ENCODE measurements at places on chromosomes 7 and 10.

GRCh38 chr10:60130130-60130579 is 223.8 kb upstream of the CCDC6 start:
- DNase-seq = peak; percentile 6

- no peak for DNase-seq
Observed at GRCh38 chr10:90161-90560, 41.1 kb upstream of the TUBB8 start.

- no peak for DNase-seq
Observed at GRCh38 chr7:103810112-103810744, 179.2 kb downstream of the RELN start.

GRCh38 chr7:4616116-4616515 is 66.0 kb upstream of the FOXK1 start:
- no peak for DNase-seq

GRCh38 chr10:8182806-8183205 is 128.3 kb downstream of the GATA3 start:
- no peak for DNase-seq

DNA sequence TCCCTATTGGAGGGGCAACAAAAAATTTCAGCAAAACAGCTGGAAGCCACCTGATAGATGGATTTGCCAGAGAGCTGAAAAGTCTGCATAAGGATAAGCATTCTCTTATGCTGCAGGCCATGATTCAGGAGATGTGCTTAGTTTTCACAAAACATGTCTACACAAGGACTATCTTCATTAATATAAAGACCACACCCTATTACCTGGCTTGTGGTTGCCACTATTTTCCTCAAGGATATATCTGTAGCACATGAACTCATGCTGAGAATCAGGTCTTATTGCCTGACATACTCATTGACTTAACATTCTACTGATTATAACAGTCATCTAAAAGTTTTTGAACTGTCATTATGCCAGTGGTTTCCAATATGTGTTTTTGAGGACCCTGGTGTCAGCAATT is 7.1 kb upstream of the COL17A1 start:
- no peak for DNase-seq

GRCh38 chr7:15836651-15837050 is 150.2 kb upstream of the MEOX2 start:
- no peak for DNase-seq

DNA sequence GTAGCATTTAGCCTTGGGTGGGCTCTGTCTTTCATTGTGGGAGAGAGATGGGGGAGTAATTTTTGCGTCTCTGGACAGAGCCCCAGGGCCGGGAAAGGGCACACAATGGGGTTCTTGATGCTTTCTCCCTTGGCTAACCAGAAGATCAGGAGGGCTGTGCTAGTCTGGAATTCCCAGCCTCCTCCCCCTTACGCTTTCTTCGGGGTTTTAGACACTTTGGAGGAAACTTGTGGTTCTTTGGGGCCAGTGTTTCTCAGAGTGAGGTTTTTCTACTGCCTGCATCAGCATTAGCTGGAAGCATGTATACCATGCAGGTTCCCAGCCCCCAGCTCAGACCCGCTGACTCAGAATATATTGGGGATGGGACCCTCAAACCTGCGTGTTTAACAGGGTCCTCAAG is 7.0 kb downstream of the NEURL1 start:
- no peak for DNase-seq

DNA sequence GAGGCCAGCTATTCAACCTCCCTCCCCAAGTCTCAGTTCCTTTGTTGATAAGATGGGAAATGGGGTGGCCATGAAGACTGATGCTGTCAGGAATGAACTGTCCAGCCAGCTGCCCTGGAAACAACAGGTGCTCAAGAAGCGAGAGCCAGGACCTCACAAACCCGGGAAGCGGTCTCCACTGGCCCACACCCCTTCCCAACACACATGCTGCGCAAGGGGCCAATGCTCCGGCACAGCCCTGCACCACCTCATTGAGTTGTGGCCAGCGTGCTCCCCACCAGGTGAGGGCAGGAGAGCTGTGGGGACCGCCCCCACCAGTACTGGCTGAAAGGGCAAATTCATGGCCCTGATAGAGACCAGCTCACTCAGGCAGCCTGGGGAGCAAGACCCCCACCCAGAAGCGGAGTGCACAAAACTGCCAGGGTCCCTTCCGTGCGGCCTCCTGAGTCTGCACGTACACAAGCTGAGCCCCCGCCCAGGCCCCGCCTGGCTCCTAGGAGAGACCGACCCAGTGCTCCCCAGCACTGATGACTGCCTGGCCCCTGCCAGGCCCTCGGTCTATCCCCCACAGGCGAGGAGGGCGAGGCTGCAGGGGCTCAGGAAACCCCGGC is 216.6 kb downstream of the MAD1L1 start:
- DNase-seq = no peak

DNA sequence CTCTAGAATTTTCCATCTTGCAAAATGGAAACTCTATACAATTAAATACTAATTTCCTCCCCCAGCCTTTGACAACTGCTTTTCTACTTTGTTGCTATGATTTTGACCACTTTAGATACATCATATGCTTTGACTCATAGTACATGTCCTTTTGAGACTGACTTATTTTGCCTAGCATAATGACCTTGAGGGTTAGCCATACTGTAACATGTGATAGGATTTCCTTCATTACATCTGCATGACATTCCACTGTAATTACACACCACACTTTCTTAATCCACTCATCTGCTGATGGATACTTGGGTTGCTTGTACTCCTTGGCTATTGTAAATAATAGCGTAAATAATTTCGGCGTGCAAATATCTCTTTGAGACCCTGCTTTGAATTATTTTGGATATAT is 127.7 kb downstream of the JAZF1 start:
- DNase-seq = no peak

- DNase-seq = peak; percentile 40
Observed at GRCh38 chr7:141844256-141844655, 3.0 kb upstream of the PRSS37 start.

DNA sequence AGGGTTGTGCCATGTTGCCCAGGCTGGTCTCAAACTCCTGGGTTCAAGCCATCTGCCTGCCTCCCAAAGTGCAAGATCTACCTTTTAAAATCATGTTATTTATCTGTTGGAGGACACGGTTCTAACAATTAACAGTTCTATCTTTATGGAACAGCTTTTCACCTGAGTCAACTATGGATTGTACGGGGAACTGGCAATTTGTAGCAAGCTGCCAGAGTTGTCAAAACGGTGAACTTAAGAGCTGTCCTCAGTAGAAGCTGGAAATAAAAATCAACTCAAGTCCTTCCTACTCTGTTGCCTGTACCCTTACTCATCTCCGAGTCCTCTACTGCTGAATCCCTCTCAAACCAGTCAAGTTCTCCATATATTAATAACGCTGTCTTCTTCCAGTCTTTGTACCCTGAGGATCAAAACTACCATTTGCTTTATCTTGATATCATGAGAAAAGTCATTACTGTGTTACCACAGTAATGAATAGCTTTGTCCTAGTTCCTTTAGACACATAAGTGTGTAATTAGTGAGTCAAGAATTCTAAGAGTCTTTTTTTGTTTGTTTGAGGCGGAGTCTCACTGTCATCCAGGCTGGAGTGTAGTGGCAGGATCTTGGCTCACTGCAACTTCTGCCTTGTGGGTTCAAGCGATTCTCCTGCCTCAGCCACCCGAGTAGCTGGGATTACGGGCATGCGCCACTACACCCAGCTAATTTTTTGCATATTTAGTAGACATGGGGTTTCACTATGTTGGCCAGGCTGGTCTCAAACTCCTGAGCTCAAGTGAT is 28.2 kb downstream of the HBP1 start:
- no peak for DNase-seq

DNA sequence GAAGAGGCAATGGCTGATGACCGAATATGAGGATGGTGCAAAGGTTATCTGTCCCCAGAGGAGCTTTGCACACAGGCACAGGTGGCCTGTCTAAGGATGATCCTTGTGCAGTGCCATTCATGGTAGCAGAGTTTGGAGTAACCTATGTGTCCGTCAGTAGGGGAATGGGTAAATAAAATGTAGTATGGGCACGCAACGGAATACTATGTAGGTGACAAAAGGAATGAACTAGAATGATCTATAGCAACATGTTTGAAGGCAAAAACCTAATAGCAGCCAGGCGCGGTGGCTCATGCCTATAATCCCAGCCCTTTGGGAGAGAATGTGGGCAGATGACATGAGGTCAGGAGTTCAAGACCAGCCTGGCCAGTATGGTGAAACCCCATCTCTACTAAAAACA is 41.6 kb upstream of the ECHDC3 start:
- no peak for DNase-seq

- DNase-seq = no peak
Observed at GRCh38 chr7:104820836-104821535, 193.0 kb upstream of the KMT2E start.

DNA sequence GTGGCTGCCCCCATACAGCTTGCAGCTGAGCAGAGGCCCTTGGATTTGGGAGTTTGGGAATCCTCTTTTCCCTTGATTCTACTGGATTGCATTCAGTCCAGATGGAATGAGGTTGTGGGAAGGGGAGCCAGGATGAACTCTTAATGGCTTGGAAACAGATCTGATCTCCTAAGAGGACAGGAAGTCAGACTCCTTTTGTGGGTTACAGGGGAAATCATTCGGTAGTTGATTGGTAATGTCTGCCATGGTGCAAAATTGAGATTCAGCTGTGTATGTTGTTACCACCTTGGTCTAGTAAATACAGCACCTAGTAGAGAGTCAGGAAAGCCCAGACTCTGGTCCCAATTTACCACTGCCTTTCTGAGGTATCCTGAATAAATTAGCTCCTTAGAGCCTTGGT is 144.2 kb upstream of the TNRC18 start:
- no peak for DNase-seq

DNA sequence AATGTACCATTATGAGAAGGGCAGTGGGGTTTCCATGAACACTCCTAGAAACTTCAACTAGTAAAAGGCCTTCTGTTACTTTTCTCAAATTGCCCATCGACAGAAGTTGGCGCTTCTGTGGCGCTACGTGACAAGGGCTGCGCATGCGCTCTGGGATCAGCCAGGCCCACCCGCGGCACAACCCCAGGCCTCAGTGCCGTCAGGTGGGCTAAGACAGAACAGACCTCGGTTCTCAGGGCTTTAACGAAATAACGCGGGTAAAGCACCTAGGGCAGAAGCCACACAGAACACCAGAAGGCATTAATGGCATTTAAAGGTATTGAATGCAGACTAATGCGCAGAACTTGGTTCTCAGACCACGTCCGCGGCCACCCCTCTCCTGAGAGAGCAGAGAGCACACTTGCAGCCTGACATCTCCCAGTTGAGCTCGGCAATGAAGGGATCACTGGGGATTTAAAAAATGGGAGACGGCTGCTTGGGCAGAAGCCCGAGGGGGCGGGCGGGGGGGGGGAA is 67.6 kb upstream of the CTNNA3 start:
- peak; percentile 17 for DNase-seq

DNA sequence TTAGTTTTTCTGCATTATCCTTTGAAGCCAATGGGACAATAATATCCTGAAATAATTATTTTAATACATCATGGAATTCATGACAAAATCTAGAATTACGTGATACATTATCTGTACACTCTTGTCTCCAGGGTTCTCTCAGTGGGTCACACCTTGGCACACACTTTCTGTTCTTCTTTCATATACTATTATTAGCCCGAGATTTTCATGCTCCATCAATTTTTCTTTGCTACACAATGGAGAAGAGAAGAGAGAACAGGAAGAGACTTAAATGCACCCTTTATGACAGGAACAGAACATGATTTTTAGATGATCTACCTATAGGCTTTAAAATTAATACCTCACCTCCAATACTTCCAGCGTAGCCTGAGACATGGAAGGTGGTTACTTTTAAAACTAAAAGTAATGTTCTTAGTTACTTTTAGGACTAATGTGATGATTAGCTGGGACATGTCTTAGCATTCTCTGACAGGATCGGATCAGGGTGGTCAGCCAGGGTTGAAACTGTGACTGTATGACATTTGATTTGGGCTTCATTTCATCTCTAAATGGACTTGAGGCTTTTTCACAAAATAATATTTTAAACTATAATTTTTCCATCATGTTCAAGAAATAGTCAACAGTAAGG is 148.2 kb upstream of the WNT16 start:
- no peak for DNase-seq

- no peak for DNase-seq
Observed at GRCh38 chr10:116984202-116984990, 20.6 kb downstream of the SHTN1 start.
